ENCODE measurements at places on chromosomes 3 and 15. TPM values are rescaled to one million over a fixed set of nuclear protein-coding genes. Genes with fewer than 3 reads are reported as not detected.

ACTC1 gene
- 0.46 TPM for polyA plus RNA-seq

CGNL1 gene
- 0.25 TPM for polyA plus RNA-seq

TMCO5A gene
- not detected for polyA plus RNA-seq

GOLGA8S gene
- polyA plus RNA-seq, result 0.02 TPM

MAP1A gene
- 48.5 TPM for polyA plus RNA-seq

GUCA1C gene
- polyA plus RNA-seq, result not detected

ZFYVE19 gene
- 15.6 TPM for polyA plus RNA-seq

ANKUB1 gene
- not detected for polyA plus RNA-seq

U2SURP gene
- polyA plus RNA-seq, result 71.9 TPM

TYRO3 gene
- polyA plus RNA-seq, result 21.0 TPM

ADAMTS9 gene
- polyA plus RNA-seq, result 1.1 TPM

Measured in AG04450 (cell line).